T-helper 2 cell treated with Interferon-gamma antibody and Interleukin-4, amounts not matched to agents 5 μg/mL and 100 μg/mL, for 36 hours (primary cell): ENCODE measurements at places on chromosomes 2 and 18.

GRCh38 chr2:86786001-86786536 is 4.6 kb downstream of the CD8A start:
- H3K4me3 ChIP-seq, result no peak overlapping the region
- peaks cover 44% of the 10 kb centered on the region for H3K27me3 ChIP-seq
- H3K36me3 ChIP-seq, result peaks cover 2% of the 10 kb centered on the region

DNA sequence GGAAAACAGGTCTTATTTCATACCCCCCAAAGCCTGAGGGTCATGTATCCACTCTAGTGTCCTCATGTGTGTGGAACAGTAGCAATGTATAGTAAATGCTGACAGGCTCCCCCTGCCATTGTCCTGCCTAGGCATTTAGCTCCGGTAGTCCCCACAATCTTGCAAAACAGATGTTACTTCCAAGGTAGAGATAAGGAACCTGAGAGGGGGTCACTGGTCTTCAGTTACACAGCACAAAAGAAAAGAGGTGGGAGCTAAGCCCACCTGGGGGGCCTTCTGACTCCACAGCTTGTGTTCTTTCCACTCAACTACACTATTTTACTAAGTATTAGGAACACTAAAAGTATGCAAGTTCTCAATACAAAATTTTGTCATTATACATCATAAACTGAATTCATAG is 17.4 kb upstream of the FECH start:
- DNase-seq, result no peak
- no peaks in the 10 kb centered on the region for H3K27me3 ChIP-seq
- no peak overlapping the region for H3K27ac ChIP-seq
- H3K4me1 ChIP-seq, result no peaks in the 10 kb centered on the region
- H3K36me3 ChIP-seq, result peaks cover 62% of the 10 kb centered on the region
- H3K4me3 ChIP-seq, result no peak overlapping the region

GRCh38 chr2:527581-527980 is 149.6 kb downstream of the TMEM18 start:
- H3K27ac ChIP-seq, result no peak overlapping the region
- no peaks in the 10 kb centered on the region for H3K36me3 ChIP-seq
- H3K27me3 ChIP-seq, result peaks cover 6% of the 10 kb centered on the region
- DNase-seq, result no peak
- no peaks in the 10 kb centered on the region for H3K4me1 ChIP-seq
- no peak overlapping the region for H3K4me3 ChIP-seq

DNA sequence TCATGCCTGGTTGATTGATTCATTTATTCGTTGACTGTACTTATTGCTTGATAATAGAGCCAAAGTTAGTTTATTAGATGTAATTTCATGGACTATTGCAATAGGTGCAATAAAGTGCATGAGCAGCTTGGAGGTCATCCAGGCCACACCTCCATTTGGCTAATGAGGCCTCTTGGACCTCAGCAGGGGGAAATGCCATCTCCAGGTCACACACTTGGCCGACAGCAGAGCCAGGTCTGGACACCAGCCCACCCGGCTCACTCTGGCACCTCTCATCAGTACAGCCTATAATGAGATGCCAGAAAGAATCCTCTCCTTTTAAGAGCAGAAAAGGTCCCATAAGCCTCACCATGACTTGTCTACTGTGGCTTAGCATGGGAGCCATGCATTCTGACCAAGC is 71.2 kb upstream of the AFF3 start:
- DNase-seq, result no peak
- H3K36me3 ChIP-seq, result no peaks in the 10 kb centered on the region
- no peaks in the 10 kb centered on the region for H3K4me1 ChIP-seq
- H3K27me3 ChIP-seq, result peaks cover 7% of the 10 kb centered on the region
- H3K4me3 ChIP-seq, result no peak overlapping the region
- H3K27ac ChIP-seq, result no peak overlapping the region

DNA sequence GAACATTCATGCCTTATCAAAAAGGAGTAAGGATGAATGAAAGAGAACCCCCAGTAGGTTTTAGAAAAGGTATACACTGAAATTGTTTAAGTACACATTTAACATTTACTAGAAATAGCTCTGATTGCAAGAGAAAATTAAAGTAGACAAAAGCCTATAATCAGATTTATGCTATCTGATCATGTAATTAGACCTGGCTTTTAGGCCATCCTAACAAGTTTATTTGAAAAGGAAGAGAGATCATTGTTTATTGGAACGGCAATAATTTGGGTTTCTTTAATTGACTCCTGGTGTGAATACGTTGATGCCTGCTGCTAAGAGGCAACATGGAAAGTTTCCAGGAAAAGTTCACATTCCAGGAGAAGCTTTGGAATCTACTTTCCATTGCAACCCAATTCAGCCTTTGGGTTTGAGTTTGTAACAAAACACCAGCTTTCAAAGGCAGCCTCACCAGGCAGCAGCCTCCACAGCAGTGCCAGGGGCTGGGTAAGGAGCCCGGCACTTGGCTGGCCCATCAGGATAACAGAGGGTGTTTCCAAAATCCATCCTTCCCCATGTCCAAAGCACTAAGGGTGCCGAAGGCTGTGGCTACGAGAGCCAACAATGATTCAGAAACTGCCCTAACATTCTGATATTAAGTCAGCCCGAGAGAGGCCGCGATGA is 18.0 kb downstream of the FZD7 start:
- no peak overlapping the region for H3K27ac ChIP-seq
- DNase-seq, result no peak
- H3K36me3 ChIP-seq, result no peaks in the 10 kb centered on the region
- H3K4me3 ChIP-seq, result no peak overlapping the region
- no peaks in the 10 kb centered on the region for H3K4me1 ChIP-seq

GRCh38 chr2:63488118-63488713 is 100.1 kb downstream of the WDPCP start:
- no peaks in the 10 kb centered on the region for H3K4me1 ChIP-seq
- H3K36me3 ChIP-seq, result no peaks in the 10 kb centered on the region
- DNase-seq, result no peak

GRCh38 chr2:239865059-239865639 is 160.0 kb downstream of the NDUFA10 start:
- no peak overlapping the region for H3K27ac ChIP-seq
- peaks cover 11% of the 10 kb centered on the region for H3K27me3 ChIP-seq
- no peaks in the 10 kb centered on the region for H3K36me3 ChIP-seq
- H3K4me3 ChIP-seq, result no peak overlapping the region
- no peak for DNase-seq

DNA sequence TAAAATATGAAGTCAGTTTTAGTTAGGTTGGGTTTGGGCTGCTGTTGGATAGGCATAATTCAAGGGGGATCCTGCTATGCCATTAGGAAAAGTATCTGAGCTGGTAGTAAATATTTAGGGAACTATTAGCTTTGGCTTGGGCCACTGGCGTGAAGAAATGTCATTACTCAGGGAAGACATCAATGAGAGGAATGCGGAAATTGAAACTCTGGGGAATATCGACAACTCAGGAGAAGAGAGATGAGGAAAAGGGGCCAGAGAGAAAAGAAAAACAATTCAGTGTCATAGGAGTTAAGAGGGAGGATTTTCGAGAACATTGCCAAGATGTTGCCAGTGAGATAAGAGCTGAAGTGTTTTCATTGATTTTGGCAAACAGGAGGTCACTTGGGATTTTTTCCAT is 149.7 kb upstream of the PARD3B start:
- no peak for DNase-seq
- H3K27me3 ChIP-seq, result peaks cover 7% of the 10 kb centered on the region

- H3K4me3 ChIP-seq, result no peak overlapping the region
These were observed 4.2 kb upstream of the AFF3 start for GRCh38 chr2:100146657-100146960.

DNA sequence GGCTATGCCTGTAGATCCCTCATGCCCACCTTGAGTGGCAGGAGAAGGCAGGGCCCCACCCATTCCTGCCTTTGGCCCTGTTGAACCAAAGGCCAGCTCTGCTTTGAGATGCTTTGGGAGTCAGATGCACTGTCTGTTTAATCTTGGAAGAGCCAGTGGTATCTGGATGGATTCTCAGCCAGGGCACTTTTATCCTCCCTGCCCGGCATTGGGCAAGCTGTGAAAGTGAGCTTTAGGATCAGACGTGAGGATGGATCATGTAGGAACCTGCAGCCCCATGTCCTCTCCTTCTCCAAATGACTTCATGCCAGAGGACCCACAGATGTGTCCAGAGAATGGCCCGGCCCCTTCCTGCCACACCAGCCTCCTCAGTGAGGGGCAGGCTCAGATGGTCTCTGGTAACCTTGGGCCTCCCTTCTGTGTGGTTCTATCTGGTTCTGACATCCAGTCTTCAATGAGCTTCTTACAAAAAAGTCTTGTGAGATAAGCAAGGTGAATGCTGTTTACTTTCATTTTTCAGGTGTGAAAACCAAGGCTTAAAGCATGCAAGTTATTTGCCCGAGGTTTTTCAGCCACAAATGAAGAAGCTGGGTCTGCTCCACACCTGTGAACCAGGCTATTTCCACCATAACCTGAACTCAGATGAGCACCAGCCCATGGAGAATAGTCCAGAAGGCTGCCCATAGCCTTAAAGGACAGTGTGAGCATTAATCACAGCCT is 123.8 kb downstream of the KCTD1 start:
- no peak for DNase-seq
- H3K27me3 ChIP-seq, result no peaks in the 10 kb centered on the region
- H3K4me3 ChIP-seq, result no peak overlapping the region
- H3K27ac ChIP-seq, result no peak overlapping the region
- no peaks in the 10 kb centered on the region for H3K4me1 ChIP-seq

DNA sequence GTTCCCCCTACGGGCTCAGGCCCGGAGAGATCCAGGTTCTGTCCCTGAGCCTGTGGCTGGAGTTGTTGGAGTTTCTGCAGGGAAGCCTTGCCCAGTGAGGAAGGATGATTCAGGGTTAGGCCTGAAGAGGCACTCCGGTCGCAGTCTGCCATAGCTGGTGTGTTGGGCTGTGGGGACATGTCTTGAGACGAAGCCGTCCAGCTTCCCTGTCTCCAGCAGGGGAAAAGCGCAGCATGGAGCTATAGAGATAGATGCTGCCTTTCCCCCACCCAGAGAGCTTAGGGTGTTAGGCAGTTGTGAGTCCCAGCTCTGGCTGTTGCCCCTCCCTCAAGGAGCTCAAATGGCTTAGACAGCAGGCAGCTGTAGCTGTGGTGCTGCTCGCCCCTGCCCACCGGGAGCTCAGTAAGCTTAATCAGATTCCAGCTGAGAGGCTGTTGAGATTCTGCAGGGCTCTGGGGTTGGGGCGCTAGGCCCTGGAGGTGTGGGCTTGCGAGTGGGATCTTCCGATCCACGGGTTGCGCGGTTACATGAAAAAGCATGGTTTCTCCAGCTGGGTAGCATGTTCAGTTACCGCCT is 103.9 kb downstream of the PMAIP1 start:
- H3K27me3 ChIP-seq, result peaks cover 14% of the 10 kb centered on the region
- H3K27ac ChIP-seq, result no peak overlapping the region
- DNase-seq, result no peak
- H3K4me3 ChIP-seq, result no peak overlapping the region

DNA sequence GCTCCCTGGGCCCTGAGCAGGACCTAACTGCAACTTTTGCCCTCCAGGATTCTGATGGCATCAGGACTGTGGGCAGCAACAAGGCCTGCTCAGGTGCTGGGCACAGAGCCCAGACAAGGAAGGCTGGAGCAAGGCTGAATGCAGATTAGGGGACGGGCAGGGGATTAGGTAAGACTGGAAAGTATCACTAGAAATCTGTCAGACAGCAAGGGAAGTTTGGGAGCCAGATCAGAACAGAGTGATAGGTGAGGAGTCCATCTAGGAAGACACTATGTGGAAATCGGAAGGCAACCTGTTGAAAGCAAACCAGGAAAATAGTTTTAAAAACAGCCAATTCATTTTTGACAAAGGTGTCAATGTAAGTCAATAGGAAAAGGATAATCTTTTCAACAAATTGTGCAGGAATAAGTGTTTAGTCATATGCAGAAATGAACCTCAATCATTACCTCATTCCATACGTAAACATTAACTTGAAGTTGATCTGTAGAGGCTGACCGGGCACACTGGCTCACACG is 56.4 kb upstream of the STPG4 start:
- no peak overlapping the region for H3K4me3 ChIP-seq
- H3K36me3 ChIP-seq, result no peaks in the 10 kb centered on the region
- H3K27ac ChIP-seq, result no peak overlapping the region
- peaks cover 19% of the 10 kb centered on the region for H3K27me3 ChIP-seq
